ENCODE measurements at places on chromosomes 3 and 15.

DNA sequence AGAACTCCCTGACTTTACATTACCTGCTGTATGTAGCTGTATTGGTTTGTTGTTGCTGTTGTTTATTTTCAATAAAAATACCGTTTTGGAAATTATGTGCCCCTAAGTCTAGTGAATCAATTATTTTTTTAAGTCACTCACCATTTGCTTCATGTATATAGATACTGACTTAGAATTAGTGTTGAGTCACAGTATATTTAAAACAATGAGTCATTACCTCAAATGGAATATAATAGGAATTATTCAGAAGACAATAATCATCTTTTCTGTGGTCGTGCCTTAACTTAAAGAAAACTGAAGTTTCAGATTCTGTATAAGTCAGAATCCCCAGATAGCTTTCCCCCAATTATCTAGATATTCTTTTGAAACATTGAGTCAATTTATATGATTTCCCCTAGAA is 21.0 kb upstream of the ALDH1A2 start:
- DNase-seq, result no peak

GRCh38 chr3:176971613-176972174 is 225.6 kb downstream of the TBL1XR1 start:
- no peak for DNase-seq

GRCh38 chr3:18649666-18650363 is 224.7 kb upstream of the SATB1 start:
- DNase-seq, result no peak

DNA sequence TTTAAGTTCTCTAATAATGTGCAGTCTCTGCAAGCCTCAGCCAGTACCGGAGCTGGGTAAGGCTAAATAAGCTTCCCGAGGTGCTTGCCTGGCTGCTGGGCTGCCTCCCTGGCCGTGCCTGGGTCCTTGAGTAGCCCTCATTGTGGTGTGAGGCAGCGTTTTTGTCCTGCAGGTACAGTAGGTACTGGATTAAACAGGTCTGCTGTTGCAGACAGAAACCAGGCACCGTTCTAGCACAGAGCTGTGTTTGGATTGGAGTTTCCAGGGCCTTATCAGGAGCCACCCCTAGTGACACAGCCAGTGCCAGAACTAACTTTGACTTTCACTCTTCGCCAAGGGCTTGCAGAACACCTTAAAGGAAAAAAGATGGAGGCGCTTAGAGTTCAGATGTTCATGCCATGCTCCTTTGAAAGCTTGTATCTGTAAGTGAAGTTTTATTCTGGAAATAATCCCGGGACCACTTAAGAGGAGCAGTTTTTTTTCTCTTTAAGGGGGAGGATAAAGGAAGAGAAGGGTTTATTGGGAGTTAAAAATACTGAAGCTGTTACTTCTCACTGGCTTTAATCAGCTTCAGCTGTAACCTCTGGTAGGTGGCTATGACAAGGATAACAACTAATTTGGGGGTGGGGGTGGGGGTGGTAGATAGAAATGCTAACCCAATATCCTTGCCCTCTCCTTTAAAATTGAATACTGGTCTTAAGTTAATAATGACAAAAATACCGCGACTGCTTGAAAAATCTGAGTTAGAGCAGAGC is 126.8 kb downstream of the MITF start:
- peak; percentile 68 for DNase-seq

Data from right cardiac atrium (tissue), 5 donors.